ENCODE measurements at places on chromosomes 11 and 22.

DNA sequence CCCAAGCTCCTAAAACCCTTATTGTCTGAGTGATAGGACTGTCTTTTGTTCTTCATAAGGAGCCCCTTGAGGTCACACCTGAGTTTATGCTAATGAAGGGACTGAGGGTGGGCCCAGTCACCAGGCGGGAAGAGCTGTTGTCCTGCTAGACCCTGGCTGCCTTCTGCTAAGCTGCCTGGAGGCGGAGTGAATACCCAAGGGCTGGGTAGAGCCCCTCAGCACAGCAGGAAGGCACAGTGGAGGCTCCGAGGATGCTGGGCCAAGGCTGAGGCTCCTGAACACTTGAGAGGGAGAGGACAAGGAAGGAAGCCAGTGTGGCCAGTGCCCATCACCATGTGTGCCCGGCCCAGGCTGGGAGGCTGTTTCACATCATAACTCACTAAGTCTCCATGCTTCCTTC, 4.8 kb upstream of the PHF21B start:
- DNase-seq: no peak
- peaks cover 7% of the 10 kb centered on the region for H3K4me1 ChIP-seq
- H3K27ac ChIP-seq: no peak overlapping the region
- H3K27me3 ChIP-seq: peaks cover 12% of the 10 kb centered on the region

DNA sequence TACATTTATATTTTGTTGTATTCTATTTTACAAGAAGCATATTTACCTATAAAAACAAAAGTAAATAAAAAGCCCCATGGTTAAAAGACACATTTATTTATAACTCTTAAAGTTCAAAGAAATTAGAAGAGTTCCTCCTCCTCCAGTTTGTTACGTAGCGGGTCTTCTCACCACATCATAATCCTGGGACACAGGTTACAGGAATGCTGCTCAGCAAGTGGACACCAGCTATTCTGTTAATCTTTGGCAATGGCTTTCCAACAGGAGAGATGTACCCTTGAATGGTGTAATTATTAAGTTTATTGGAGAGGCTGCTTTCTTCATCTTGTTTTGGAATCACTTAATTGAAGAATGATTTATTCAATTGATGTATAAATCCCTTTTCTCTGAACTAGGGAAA, 19.6 kb upstream of the CAT start:
- no peak overlapping the region for H3K27ac ChIP-seq
- H3K36me3 ChIP-seq: no peaks in the 10 kb centered on the region
- H3K4me3 ChIP-seq: no peak overlapping the region

DNA sequence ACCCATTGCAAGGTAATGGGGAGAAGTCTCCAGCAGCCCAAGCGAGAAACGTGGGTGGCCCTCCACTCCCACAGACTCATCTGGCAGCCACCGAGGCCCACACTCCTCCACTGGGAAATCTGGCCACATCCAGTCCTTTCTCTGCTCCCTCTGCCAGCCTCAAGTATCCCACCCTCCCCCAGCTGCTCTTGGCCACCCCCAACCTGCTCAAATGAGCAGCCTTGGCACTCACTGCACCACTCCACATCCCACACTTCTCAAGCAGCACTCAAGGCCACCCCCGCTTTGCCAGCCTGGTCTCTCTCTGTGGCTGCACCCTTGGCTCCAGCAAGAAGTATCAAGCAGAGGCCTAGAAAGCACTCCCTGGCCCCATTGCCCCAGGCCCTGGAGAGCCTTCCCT, 28.2 kb downstream of the SLC22A12 start:
- no peaks in the 10 kb centered on the region for H3K4me1 ChIP-seq
- H3K27ac ChIP-seq: no peak overlapping the region
- DNase-seq: no peak
- no peaks in the 10 kb centered on the region for H3K36me3 ChIP-seq
- no peak overlapping the region for H3K4me3 ChIP-seq
- H3K27me3 ChIP-seq: no peaks in the 10 kb centered on the region

- H3K36me3 ChIP-seq: no peaks in the 10 kb centered on the region
- H3K27ac ChIP-seq: no peak overlapping the region
- H3K27me3 ChIP-seq: no peaks in the 10 kb centered on the region
- no peak overlapping the region for H3K4me3 ChIP-seq
- no peak for DNase-seq
- no peaks in the 10 kb centered on the region for H3K4me1 ChIP-seq
These were observed 21.5 kb upstream of the MIEF1 start for GRCh38 chr22:39480557-39480956.

GRCh38 chr11:43825217-43825816, 55.3 kb upstream of the ALKBH3 start:
- H3K4me3 ChIP-seq: no peak overlapping the region
- H3K27ac ChIP-seq: no peak overlapping the region
- no peaks in the 10 kb centered on the region for H3K4me1 ChIP-seq

GRCh38 chr11:30608534-30608933, 22.4 kb upstream of the MPPED2 start:
- no peak overlapping the region for H3K4me3 ChIP-seq
- H3K36me3 ChIP-seq: no peaks in the 10 kb centered on the region
- H3K4me1 ChIP-seq: no peaks in the 10 kb centered on the region
- DNase-seq: no peak
- no peaks in the 10 kb centered on the region for H3K27me3 ChIP-seq
- H3K27ac ChIP-seq: no peak overlapping the region

GRCh38 chr11:29448246-29448877, 568.5 kb downstream of the KCNA4 start:
- no peak overlapping the region for H3K4me3 ChIP-seq
- no peak for DNase-seq
- H3K4me1 ChIP-seq: no peaks in the 10 kb centered on the region
- no peaks in the 10 kb centered on the region for H3K27me3 ChIP-seq

GRCh38 chr11:64265176-64266160, 14.1 kb downstream of the PLCB3 start:
- H3K36me3 ChIP-seq: no peaks in the 10 kb centered on the region
- H3K4me1 ChIP-seq: peaks cover 12% of the 10 kb centered on the region
- no peaks in the 10 kb centered on the region for H3K27me3 ChIP-seq
- no peak overlapping the region for H3K27ac ChIP-seq

- no peaks in the 10 kb centered on the region for H3K27me3 ChIP-seq
- H3K4me1 ChIP-seq: no peaks in the 10 kb centered on the region
- H3K4me3 ChIP-seq: no peak overlapping the region
- no peak overlapping the region for H3K27ac ChIP-seq
These were observed 88.5 kb downstream of the NECTIN1 start for GRCh38 chr11:119640541-119640940.

DNA sequence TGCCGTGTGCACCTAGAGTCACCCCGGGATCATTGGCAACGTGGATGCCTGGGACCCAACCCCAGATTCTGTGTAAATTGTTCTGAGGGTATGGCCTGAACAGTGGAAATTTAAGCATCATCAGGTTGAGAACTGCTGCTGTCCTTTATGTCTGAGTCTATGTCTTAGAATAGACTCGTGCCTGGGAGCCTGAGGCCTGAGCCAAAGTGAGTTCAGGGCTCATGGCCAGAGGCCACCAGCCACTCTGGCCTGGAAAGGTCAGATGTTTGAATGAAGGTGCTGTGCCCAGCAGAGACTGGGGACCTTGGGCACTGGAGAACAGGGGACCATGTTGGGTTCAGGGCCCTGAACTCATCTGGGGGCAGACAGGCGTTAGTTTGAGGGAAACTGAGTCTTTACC, 91.1 kb downstream of the MYO18B start:
- H3K27me3 ChIP-seq: no peaks in the 10 kb centered on the region
- no peaks in the 10 kb centered on the region for H3K4me1 ChIP-seq
- DNase-seq: no peak
- no peaks in the 10 kb centered on the region for H3K36me3 ChIP-seq
- H3K27ac ChIP-seq: no peak overlapping the region

Measured in CD8-positive, alpha-beta memory T cell (primary cell).